ENCODE measurements at places on chromosomes 5 and 9.
A peak's percentile ranks its signal among the peaks of the same experiment; 100 is the strongest.

- DNase-seq: no peak
These were observed 144.0 kb downstream of the GABBR2 start for GRCh38 chr9:98564714-98565113.

- DNase-seq: no peak
These were observed 10.8 kb downstream of the GABRB2 start for GRCh38 chr5:161535762-161536161.

DNA sequence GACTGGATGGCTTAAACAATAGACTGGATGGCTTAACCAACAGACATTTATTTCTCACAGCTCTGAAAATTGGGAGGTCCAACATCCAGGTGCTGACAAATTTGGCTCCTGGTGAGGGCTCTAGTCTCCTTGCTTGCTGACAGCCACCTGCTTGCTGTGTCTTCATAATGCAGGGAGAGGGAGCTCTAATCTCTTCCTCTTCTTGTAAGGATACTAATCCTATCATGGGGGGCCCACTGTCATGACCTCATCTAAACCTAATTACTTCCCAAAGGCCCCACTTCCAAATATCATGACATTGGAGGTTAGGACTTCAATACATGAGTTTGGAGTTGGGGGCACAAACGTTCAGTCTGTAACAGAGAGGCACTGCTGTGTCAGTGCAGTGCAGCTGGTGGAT lies 26.4 kb downstream of the FOXD1 start:
- no peak for DNase-seq

- DNase-seq: peak; percentile 90
These were observed 107.6 kb downstream of the PLPP1 start for GRCh38 chr5:55427157-55427556.

GRCh38 chr5:149371296-149371962 lies 7.7 kb downstream of the IL17B start:
- DNase-seq: peak; percentile 54

GRCh38 chr9:78188594-78188993 lies 47.3 kb upstream of the CEP78 start:
- no peak for DNase-seq

DNA sequence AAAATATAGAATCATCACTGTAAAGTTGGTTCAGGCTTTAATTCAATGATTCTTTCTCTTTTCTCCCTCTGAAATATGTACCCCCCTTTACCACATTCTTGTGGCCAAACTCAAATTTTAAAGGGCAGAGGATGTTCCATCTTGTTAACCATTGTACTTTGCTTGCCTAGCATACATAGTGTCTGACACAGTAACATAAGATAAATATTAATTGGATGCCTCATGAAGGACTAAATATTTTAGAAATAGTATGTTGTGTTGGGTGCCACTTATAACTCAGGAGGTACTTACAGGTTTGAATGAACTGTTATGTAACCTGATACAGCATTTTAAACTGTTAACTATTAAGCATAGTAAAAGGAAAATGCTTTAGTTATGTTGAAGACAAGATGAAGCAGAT lies 71.5 kb downstream of the NIPBL start:
- peak; percentile 13 for DNase-seq

DNA sequence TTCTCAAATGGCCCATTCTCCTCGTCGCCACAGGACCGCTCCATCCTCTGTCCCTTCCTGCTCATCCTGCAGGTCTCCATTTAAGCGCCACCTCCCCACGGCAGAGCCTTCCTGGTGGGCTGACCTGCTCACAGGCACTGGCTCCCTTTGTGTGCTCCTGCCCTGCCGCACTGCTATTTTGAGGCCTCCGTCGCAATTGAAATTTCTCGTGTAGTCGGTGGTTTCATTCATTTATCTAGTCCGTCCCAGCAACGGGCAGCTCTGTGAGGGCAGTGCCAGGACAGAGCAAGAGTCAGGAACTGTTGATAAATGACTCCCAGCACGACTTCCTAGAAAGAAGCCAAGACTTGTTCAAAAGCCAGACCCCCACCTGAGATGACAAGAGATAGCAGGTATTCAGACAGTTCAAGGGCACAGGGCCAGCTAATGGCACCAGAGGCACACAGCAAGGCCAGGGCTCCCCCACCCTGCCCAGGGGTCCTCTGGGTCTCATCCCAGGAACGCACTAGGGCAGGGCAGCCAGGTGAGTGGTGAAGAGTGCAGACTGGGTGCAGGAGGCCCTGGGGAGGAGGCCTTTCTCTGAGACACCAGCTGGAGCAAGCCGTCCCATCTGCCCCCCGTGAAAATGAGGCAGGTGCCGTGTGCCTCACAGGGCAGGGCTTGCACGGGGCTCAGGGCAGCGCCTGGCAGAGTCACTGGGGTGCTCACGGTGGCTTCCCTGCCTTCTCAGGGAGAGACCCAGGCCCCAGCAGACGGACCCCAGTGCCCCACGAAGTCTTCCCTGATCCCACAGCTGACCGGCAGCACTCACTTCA lies 36.9 kb downstream of the FAM78A start:
- DNase-seq: no peak

DNA sequence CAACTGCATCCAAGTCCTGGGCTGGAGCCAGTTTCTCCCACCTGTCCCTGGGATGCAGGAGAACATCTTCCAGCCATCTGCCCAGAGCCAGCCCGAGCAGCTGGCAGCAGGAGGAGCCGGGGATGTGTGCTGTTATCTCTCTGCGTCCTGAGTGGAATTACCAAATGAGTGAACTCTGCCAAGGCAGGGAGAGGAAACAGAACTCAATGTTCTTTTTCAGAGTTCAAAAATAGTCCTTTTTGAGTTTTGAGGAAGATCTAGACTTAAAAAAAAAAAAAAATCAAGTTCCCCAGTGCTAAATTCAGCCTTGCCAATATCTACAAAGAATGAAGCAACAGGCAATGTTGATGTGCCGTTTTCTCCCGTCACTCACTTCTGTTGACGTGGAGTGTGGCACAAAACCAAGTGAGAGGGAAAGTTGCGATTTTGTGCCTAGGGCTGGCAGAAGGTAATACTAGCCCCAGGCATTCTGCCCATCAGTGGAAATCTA lies 56.2 kb downstream of the TMOD1 start:
- DNase-seq: peak; percentile 16

GRCh38 chr9:111034170-111034897 lies 3.9 kb downstream of the LPAR1 start:
- peak; percentile 83 for DNase-seq

- peak; percentile 70 for DNase-seq
These were observed at the start of gene ITGA2 for GRCh38 chr5:52989025-52989780. TSS of gene ITGA2 (plus strand) at chr5:52989352. CDS start at chr5:52989469, 117 bp downstream.

DNA sequence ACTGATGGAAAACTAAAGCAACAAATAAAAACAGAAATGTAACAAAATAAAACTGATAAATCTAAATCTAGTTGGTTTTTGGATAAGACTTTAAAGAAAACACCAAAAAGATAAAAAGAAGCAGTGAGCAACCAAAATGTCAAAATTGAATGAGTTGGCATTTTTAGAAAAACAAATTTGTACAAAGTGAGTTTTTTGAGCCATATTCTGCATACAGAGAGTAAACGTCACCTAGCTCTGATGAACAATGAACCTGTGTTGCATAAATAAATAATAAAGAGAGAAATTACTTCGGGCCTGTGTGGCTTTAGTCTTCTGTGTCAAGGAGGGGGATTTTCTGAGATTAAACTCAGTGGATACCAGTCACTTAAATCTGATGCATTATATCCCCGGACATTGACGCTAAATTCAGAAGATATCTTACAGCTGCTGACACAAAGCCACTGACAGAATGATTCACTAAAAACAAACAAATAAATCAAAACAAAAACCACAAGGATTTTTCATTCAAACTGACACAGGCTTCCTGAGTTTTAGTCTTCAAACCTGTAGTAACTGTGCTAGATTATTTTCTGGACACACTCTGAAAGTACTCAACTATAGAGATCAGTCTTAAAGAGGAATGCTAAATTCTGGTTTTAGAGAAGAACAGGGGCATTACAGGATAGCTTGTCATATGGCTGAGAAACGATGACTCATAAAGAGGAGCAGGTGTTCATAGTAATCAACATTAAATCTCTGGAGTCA lies 403.5 kb upstream of the ST8SIA4 start:
- DNase-seq: no peak

GRCh38 chr9:135666534-135667462 lies 3.7 kb downstream of the LCN9 start:
- no peak for DNase-seq

DNA sequence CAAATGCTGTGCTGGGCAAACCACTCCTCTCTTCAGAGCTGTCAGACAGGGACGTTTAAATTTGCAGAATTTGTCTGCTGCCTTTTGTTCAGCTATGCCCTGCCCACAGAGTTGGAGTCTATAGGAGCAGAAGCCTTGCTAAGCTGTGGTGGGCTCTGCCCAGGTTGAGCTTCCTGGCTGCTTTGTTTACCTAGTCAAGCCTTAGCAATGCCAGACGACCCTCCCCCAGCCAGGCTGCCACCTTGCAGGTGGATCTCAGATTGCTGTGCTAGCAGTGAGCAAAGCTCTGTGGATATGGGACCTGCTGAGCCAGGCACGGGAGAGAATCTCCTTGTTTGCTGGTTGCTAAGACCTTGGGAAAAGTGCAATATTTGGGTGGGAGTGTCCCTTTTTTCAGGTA lies 314.9 kb downstream of the NNT start:
- no peak for DNase-seq

DNA sequence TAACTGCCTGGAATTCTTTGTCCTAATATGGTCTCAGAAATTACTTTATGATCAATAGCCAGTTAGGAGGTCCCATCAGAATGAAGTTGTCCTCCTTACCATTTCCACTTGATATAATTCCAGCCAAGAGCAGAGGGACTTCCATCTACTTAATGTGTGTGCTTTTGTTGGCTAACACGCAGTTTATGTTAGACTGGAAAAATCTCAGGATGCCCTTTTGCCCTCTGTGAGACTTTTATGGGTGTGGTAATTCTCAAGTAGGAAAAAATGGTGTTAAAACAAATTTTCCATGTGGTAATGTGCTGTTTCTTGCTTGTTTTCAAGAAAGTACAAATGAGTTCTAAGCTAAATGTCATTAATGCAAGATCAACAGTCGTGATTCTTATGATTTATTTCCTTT lies 327.1 kb downstream of the MTRR start:
- no peak for DNase-seq
